Right cardiac atrium (tissue), 5 donors: ENCODE measurements at places on chromosomes 11 and 22. TPM values are rescaled to one million over a fixed set of nuclear protein-coding genes. Genes with fewer than 3 reads are reported as not detected.

DNA sequence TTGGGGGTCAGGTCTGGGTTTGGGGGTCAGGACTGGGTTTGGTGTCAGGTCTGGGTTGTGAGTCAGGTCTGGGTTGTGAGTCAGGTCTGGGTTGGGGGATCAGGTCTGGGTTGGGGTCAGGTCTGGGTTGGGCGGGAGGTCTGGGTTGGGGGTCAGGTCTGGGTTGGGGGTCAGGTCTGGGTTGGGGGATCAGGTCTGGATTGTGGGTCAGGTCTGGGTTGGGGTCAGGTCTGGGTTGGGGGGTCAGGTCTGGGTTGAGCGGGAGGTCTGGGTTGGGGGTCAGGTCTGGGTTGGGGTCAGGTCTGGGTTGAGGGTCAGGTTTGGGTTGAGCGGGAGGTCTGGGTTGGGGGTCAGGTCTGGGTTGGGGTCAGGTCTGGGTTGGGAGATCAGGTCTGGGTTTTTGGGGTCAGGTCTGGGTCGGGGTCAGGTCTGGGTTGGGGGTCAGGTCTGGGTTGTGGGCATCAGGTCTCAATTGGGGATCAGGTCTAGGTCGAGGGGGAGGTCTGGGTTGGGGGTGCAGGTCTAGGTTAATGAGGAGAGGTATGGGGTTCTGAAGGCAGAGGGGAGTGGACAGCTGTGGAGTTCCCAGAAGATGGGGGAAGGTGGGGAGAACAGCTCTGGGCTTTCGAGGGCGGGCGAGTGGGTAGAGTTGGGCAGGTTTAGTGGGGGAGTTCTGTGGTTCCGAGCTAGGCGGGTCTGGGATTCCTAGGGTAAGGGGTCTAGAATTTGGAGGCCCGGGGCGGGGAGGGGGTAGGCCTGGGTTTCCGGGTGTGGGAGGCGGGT is 629 bp downstream of the TTLL8 start:
- peak; percentile 37 for DNase-seq

- peak; percentile 68 for DNase-seq
Measured at GRCh38 chr11:45755281-45755859, 49.6 kb upstream of the SLC35C1 start.

Gene WNT7B
- polyA plus RNA-seq: not detected

GRCh38 chr11:100010393-100010792 is 676.7 kb upstream of the ARHGAP42 start:
- no peak for DNase-seq

DNA sequence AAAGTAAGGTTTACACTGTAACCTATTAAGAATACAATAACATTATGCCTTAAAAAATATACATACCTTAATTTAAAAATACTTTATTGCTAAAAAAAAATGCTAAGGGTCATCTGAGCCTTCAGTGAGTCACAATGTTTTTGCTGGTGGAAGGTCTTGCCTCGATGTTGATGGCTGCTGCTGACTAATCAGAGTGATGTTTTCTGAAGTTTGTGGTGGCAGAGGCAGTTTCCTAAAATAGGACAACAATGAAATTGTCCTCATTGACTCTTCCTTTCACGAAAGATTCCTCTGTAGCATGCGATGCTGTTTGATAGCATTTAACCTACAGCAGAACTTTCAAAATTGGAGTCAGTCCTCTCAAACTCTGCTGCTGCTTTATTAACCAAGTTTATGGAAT is 97.6 kb downstream of the FAT3 start:
- DNase-seq: no peak

Gene P2RX6
- 2.1 TPM for polyA plus RNA-seq

Gene ELFN2
- polyA plus RNA-seq: 0.05 TPM

GRCh38 chr11:449889-450808 is at the start of gene PTDSS2:
Gene PTDSS2, plus strand, starts transcription at chr11:450279. Its CDS starts 177 bp downstream, at chr11:450456.
- DNase-seq: peak; percentile 97

DNA sequence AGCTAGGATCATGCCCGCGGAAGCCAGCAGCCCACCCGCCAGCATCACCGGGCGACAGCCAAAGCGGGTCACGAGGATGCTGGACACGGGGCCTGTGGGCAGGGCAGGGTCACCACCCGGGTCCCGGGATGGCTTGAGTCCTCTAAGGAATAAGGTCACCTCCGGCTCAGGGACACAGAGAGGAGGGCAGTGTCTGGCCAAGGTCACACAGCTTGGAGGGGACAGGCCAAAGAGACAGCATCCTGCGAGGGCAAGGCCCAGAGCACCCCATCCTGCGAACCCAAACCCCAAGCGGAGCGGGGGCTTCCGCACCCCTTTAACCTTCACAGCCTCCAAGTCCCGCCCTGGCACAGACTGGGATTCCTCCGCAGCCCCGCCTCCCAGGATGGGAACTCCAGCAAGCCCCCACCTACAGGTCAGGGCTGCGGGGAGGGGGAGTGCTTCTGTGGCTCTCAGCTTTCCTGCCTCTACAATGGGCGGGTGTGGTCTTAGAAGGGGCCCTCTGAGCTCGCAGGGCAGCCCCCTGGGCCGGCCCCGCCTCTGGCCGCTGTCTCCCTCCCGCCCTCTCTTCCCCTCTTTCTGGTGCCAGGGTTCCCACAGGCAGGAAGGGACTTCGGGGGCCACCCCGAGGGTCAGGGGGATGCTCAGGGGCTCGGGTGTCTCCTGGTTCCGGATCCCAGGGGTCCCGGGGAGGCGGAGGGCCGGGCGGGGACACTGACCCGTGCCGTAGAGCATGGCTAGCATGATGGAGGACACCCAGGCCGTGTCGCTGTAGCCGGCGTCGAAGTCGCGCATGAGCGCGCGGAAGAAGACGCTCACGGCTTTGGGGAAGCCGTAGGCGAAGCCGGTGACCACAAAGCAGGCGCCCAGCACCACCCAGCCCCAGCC is 1.8 kb downstream of the SLC16A8 start:
- no peak for DNase-seq

Gene PRG3
- polyA plus RNA-seq: not detected

GRCh38 chr11:48081151-48082010 is 101.0 kb downstream of the PTPRJ start:
- DNase-seq: peak; percentile 90

GRCh38 chr11:121419836-121420235 is 32.3 kb upstream of the SORL1 start:
- peak; percentile 77 for DNase-seq

- DNase-seq: no peak
Measured at GRCh38 chr11:30131535-30131934, 99.3 kb upstream of the FSHB start.

Gene CALCA
- 0.20 TPM for polyA plus RNA-seq
